ENCODE measurements at places on chromosomes 13 and 19. TPM values are rescaled to one million over a fixed set of nuclear protein-coding genes. Genes with fewer than 3 reads are reported as not detected.
A peak's percentile ranks its signal among the peaks of the same experiment; 100 is the strongest.

DNA sequence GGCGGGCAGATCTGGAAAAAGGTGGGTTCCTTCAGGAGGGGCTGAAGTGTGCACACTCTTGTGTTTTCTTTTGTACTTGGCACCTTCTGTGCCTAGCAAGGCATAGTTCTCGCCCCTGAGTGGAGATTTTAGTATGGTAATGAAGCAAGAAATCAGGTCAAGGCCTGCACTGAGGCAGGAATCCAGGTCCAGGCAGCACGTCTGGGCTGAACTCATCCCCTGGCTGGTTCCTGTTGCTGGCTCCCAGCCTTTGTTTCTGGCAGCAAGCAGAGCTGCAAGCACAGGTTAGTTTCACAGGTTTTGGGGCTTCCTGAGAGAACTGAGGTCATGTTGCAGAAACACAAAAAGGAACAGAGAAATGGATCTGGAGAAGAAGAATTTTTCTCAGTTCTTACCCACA is 21.2 kb downstream of the SIGLEC7 start:
- DNase-seq = no peak

GRCh38 chr19:1112268-1113029 is 8.7 kb downstream of the GPX4 start:
- DNase-seq = no peak

- DNase-seq = no peak
These were observed 143.9 kb downstream of the KATNAL1 start for GRCh38 chr13:30163441-30163840.

DNA sequence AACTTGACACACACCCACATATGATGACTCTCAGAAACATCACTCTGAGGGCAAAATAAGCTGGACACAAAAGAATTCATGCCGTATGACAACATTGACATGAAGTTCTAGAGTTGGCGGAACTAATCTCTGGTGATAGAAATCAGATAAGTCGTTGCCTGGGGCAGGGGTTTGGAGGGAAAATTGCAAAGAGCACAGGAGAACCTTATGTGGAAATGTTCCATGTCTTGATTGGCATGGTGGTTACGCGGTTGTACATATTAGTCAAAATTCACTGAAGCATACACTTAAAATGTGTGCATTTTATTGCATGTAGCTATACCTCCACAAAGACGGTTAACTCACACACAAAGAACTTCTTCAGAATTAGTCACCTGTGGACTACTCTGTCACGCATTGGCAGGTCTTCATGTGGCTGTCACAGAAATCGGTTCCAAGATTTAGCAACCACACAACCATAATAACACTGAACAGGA is 137.8 kb upstream of the GJB6 start:
- DNase-seq = peak; percentile 43

- DNase-seq = no peak
These were observed 1272.1 kb upstream of the PCDH20 start for GRCh38 chr13:62687732-62688131.

DNA sequence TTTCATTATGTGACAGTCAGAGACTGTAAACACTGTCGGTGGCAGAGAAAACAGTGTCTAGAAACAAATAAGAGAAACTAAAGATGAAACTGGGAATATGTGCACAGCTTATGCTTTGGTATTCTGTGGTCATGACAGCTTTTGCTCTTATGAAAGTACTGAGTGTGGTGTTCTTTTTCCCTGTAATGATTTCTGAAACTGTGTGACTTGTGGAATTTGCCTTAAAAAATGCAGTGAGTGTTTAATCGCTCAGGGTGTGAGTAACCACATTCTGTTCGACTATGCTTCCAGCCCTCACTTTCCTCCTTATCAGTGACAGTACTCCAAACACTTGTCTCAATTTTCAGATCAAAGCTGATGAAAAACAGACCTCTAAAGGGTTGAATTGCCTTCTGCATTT is 66.9 kb upstream of the DIAPH3 start:
- no peak for DNase-seq

- no peak for DNase-seq
These were observed 46.9 kb downstream of the OLFM4 start for GRCh38 chr13:53075356-53076041.

- DNase-seq = peak; percentile 47
These were observed 27.0 kb downstream of the TNFSF11 start for GRCh38 chr13:42600943-42601342.

GRCh38 chr13:59451236-59451635 is 712.5 kb downstream of the DIAPH3 start:
- no peak for DNase-seq

GRCh38 chr19:12873891-12874745 is 7.1 kb downstream of the DNASE2 start:
- DNase-seq = no peak

The HIPK4 gene
- not detected for total RNA-seq

The ZNF582 gene
- total RNA-seq = 0.68 TPM

The ABHD13 gene
- total RNA-seq = 8.3 TPM

The ACTMAP gene
- total RNA-seq = 1.5 TPM

The ZNF846 gene
- 12.4 TPM for total RNA-seq

The NLRP9 gene
- total RNA-seq = not detected
